ENCODE measurements at places on chromosomes 2 and 18.

DNA sequence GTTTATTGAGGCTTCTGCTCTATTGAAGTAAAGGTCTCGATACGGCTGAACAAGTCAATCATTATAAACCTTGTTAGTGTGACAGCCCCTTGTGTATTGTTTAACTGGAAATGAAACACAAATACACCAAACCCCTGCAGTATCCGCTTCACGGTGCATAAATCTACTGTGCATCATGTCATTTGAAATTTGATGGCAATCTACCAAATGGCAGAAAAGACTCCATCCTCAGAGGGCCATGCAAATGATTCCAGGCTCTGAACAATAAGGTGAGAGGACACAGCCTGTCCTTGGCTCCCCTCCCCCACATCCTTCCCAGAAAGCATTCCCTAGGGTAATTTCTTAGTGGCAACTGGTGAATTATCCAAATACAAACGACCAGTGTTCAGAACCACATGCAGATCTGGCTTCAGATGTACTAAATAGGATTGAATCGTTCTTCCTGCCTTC lies 80.6 kb downstream of the ADCYAP1 start:
- no peak for DNase-seq

- no peak for DNase-seq
Measured at GRCh38 chr2:22600156-22600555, 784.8 kb upstream of the KLHL29 start.

- no peak for DNase-seq
Measured at GRCh38 chr2:30710461-30710860, 96.8 kb downstream of the CAPN13 start.

DNA sequence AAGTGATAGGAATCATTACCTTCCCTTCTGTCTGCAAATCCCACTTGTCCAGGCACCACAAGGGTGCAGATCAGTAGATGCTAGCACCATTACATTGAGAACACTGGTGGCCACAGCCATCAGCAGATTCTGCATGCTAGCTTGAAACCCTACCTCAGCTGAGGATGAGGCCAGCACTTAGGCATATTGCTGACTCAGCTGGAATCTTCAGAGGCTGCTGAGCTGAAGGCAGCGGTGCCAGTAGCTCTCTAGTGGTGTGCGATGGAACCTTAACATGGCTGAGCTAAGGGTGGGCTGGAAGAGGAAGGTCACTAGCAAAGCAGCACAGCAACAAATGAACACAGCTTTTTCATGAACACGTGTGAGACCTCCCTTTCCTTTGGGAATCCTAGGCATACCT lies 19.0 kb upstream of the CPO start:
- DNase-seq: peak; percentile 13

- DNase-seq: peak; percentile 44
Measured at GRCh38 chr2:65396348-65397026, 35.9 kb downstream of the SPRED2 start.

GRCh38 chr18:26568513-26568912 lies 20.2 kb upstream of the KCTD1 start:
- DNase-seq: no peak

- no peak for DNase-seq
Measured at GRCh38 chr2:186611526-186611925, 21.7 kb downstream of the ITGAV start.

DNA sequence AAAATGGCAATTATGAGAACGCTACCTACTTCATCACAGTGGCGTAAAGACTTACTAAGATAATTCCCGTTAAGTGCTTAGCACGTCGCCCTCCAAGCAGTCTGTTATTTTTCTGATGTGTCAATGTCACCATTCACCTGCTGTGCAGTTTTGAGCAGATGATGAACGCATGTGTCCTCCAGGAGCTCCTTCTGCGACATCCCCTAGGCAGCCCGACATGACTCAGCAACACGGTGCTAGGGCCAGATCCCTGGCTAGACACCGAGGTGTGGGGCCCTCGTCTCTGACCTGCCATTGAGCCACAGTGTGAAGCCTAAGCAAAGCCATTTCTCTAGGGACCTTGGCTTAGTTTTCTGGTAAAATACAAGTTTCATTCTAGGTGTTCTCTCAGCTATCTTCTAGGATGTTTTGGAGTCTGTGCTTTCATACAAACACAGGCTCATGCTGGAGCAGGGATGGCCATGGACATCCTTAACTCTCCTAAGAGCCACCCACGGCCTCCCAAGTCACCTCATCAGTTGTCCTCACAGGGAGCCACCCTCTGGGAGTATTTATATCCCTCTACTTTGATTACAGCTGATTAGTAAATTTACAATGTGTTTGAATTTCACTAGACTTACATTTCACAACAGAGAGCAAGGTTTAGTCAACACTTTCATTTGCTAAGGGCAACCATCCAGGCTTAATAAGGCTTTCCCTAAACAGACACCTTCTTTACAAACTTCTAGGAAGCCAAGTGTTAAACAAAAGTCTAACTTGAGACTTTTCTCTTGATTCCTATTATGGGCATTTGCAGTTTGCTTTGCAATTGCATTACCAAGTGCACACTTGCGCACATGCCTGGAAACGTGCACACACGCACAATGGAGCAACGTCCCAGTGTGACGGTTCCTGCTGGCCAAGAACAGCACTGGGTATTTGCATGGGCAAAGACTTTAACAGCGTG lies 376.8 kb upstream of the ID2 start:
- DNase-seq: no peak

- peak; percentile 95 for DNase-seq
Measured at GRCh38 chr2:190648289-190649034, 421 bp upstream of the NAB1 start.

DNA sequence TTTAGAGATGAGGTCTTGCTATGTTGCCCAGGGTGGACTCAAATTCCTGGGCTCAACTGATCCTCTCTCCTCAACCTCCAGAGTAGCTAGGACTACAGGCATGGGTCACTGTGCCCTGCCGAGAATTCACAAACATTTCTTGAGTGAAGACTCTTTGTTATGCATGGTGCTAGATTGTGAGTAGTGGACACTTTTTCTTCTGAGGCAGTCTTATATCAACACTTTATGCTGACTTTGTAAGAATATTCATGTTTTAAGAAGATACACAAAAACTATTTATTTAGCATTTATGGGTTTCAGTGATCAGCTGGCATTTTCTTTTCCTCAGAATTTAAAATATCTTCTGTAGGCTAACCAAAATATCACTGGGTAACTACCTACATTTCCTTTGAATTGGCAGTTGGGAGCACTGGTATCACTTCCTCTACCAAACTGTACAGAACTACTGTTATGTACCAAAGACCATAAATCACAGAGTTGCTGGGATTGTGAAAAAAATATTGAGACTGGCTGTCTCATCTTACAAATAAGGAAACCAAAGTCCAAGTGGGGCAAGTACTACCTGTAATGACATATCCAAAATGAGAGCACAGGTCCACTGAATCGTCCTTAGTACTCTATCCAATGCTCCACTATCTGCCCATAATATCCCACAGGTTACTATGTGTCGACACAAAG lies 34.0 kb downstream of the DOCK10 start:
- DNase-seq: no peak

DNA sequence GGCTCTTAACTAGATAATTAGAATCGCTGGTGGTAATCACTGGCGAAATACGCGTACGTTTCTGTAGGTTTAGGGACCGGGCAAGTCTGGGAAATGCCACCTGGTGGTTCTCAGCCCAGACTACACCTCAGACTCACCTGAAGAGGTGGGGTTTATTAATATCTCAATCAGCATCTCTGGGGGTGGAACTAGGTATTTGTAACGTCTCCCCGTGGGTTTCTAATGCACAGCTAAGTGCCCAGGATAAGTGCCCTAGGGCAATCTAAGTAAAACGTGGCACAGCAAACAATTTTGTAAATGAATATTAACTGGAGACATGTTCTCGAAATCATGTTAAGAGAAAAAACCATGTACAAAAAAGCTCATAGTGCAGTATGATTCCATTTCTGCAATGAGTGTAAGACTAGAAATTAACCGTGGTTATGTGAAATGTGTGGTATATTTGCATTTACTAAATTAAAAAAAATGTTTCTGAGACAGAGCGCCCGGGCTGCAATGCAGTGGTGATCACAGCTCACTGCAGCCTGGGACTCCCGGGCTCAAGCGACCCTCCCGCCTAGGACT lies 760 bp upstream of the CNOT11 start:
- DNase-seq: no peak

DNA sequence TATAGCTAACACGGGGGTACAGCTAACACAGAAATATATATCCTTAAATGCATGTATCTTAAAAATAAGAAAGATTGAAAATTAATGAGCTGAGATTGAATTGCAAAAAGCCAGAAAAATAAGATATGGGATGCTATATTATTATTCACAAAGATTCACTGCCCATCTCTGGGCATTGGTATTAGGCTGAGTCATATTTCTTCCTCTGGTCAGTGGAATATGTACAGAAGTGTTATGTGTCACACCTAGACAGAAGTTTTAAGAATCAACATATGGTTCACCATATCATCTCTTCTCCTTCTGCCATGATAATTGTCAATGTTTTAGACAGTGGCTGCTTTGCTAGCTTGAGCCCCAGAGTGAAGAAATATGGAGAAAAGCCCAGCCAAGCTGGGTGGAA lies 14.0 kb upstream of the MCFD2 start:
- no peak for DNase-seq

DNA sequence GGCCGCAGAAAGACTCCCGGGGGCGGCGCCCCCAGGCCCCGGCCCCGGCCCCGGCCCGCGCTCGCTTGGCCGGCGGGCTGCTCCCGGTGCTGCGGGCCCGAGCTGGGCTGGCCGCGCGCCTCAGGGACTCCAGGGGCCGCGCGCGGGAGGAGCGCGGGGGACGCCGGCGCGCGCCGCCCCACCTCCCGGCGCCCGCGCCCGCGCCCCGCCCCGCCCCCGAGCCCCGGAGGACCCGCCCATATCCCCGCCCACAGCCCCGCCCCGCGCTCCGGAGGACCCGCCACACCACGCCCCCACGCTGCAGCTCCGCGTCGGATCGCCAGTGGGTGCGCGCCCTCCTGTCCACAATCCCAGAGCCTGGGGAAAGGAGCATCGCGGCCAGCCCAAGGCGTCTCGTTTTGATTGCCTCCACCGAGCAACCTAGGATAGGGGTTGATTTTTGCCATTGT lies at the start of gene PARD6G:
Gene PARD6G (minus strand): TSS at position 122 of the 449 bp plus-strand sequence. CDS start 166 bp downstream, outside the sequence.
- peak; percentile 74 for DNase-seq

DNA sequence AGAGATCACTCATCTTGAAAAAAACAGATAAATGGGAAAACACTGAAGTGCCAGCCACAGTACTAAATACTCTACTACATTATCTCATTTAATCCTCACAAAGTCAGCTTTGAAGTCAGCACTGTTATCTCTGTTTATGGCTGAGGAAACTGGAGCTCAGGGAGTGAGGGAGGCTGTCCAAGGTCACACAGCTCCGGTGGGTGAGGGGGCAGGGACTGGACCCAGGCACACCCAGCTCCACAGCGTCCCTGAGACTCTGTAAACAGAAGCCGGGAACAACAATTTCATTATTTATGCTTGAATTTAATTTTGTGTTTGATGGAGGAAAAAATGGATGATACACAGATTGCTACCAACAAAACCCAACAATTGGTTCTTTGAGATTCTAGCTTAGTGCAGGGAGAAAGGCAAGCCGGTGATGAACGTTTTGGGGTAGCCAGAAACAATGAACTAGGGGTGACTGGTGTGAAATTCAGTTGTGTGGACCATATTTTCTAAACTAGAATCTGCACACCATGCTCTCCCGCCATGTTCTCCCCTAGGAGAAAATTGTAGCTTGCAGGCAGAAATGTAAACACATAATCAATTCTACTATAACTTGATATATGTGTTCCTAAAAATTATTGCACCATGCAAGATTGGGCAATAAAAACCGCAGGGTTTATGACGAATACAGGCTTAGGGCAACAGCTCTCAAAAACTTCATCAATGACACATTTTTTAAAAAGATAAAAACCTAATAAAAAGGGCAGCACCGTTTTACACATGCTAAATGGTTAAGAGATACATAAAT lies at the start of gene GREB1:
Gene GREB1 (plus strand): TSS at position 768 of the 793 bp plus-strand sequence. CDS start 22,570 bp downstream, outside the sequence.
- peak; percentile 20 for DNase-seq

DNA sequence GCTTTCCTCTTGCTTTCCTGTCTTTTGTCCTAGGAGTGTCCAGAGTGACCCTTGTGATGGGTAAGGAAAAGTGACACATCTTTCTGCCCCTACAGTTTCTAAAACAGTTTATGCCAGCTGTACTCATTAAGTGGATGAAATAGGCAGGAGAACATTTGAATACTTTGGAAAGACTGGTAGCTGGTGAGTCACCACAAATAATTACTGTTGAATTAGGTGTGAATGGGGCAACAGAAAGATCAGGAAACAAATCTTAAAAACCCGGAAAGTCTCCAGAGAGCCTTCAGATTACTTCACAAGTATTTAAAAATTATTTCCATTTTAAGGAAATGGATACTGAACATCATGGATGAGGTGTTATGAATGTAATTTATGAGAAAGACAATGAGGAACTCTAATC lies 278.5 kb downstream of the CLIP4 start:
- no peak for DNase-seq

DNA sequence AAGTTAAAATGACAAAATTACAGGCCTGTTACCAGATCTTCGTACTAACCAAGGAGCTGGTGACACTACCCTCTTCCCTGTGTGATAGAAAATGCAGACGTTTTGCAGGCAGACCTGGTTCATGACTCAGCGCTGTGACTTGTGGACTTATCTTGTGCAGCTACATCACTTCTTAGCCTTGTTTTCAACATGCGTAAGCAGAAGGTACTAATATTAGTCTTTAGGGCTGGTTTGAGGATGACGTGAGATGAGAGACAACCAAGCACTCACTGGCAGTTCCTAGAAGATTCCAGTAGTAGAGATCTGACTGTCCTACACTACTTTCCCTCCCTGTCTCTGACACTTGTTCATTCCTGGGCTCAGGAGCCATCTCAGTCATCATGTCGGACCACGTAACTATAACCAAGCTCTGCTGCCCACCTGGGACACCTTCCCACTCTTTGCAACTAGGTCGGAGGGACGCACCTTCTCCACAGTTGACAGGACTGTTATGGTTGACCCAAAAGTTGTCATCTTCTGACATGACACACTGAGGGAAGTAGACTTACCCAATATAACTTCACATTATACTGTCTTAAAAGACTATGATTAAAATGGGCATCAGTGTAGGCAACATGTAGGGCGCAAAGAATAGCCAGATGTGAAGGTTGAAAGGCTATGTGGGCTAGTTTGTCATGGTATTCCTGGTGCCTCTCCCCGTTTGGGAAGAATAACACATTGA lies 64.8 kb downstream of the TNFRSF11A start:
- peak; percentile 3 for DNase-seq

DNA sequence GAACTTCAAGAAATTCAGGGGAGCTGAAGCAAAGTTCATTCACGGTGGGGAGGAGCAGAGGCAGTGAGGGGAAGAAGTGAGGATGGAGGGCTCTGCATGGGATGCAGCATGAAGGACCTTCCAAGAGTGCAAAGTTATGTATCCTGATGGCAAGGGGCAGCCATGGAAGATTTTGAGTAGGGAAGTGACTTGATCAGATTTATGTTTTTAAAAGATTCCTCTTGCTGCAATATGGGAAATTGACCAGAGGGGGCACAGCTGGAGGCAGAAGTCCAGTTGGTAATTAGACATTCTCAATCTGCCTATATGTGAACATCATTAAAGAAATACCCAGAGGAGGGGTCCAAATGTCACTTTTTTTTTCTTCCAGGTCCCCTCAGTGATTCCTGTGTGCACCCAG lies 21.5 kb upstream of the ANXA4 start:
- DNase-seq: peak; percentile 58
